ENCODE measurements at places on chromosomes 7 and 10.
A peak's percentile ranks its signal among the peaks of the same experiment; 100 is the strongest.

DNA sequence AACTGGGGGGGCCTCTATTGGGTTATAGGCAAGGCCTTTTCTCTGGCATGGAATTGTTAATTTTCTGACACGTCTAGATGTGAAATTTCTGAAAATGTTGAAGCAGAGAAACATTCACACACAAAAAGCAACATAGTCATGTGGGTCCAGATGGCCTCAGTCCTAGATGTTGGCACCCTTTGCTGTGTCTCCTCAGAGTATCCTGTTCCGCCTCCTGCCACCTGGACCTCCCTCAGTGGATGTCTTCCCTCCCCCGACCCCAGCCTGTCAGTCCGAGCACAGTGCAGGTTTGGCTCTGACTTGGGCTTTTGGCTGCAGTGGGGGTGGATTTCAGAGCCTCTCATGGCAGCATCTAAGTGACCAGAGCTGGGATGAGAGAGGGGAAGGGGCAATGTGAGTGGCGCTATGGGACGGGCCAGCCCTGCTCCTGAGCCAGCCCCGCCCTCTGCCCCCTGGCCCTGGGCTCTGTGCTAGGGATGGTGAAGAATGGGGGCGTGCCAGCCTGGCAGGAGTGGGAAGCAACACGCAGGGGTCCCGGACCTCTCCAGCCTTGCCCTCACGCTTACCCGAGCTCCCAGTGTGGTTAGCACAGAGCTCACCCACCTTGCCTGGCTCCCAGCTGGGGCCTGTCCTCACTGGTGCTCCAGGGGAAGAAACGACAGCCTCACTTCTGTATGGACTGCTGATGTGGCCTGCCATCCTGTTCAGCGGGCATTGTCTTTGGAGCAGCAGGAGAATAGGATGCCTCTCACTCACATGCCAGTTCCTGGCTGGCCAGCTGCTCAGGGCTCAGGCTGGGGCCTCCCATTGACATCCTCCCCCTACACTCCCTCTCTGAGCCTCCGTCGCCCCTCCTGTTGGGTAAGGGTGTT is 6.2 kb downstream of the ATP6V0E2 start:
- DNase-seq = no peak

GRCh38 chr7:95427914-95428516 is 6.8 kb downstream of the PON2 start:
- DNase-seq = peak; percentile 73

DNA sequence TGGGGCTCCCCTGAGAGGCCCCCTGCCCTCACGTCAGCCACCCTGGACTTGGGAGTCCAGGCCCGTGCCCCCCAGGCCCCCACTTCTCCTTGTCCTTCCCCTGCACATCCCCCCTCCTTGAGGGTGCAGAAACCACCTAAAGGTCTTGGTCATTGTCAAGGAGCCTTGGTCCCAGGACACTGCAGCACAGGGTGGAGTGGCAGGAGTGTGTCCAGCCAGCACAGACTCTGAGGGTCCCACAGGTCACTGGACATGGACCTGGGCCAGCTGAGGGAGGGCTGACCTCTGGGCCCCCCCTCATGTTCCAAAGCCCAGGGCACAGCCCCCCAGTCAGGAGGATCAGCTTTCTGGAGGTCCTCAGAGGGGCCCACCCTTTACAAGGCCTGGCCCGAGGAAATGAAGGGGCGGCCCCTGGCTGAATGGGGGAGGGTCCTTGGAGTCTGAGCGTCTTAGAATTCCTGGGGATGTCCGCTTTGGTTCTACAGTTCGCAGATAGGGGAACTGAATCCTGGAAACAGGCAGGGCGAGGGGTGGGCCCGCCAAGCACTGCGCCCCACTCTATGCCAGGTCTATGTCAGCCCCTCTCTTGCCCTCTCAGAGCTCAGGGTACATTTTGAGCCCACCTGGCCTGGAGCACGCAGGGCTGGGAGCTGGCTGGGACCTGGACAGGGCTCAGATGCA is 54.0 kb downstream of the PWWP2B start:
- no peak for DNase-seq

DNA sequence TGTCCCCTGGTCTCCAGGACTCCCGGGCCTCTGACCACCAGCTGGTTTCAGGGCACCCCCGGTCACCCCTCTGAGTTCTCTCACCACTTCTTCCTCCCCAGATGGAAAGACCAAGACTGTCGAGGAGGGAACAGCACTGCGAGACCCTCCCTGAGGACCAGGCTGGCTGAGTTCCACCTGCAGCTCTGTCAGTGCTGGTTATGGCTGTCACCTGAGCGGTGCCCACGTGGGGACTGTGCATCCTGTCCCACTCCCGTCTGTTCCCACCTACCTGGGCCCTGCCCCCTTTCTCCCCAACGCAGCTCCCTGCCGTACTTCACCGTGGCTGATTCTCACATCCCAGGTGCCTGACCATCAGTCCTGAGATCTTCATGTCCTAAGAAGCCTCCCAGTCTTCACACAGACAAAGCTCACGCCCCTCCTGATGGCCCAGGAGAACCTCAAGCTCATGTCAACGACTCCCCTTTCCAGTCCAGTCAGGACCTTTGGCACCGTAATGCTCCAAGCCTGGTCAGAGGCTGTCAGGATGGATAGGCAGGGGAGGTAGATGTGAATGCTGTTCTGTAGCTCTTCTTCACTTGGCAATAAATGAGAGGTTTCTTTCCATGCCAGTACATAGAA is 159.7 kb downstream of the USP6NL start:
- DNase-seq = no peak

DNA sequence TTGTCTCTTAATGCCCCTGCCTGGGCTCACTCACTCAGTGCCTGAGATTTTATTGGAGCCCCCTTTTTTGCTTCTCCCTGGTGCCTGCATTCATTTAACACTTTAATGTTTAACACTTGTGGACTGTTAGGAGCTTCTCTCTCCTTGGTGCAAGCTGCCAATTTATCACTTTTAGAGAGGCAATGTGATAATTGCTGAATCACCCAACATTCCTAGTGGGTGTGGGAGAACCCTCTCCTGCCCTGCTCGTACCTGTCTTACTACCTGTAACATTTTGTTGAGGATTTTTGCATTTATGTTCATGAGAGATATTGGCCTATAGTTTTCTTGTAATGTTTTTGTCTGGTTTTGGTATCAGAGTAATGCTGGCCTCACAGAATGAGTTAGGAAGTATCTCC is 13.2 kb downstream of the STAM start:
- no peak for DNase-seq

- no peak for DNase-seq
These were observed 14.3 kb upstream of the JCAD start for GRCh38 chr10:30073767-30074060.

DNA sequence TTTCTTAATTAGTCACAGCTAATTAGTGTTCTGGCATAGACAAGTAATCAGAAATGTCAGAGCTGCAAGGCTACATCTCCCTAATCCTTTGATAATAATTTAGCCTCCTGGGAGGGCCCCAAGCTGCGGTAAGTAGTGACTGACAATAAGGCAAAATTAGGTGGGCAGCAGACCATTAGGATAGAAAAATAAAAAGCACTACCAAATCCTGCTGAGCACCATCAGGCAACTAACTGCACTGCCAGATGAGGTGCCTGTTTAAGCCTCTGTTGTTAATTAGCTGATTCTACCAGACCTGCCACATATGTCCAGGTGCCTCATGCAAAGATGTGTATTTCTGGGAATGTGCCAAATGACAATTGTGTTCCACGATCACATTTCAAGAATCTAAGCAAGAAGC is 32.5 kb upstream of the FEZF1 start:
- peak; percentile 65 for DNase-seq

- DNase-seq = no peak
These were observed 28.1 kb upstream of the FAM20C start for GRCh38 chr7:163971-164881.

DNA sequence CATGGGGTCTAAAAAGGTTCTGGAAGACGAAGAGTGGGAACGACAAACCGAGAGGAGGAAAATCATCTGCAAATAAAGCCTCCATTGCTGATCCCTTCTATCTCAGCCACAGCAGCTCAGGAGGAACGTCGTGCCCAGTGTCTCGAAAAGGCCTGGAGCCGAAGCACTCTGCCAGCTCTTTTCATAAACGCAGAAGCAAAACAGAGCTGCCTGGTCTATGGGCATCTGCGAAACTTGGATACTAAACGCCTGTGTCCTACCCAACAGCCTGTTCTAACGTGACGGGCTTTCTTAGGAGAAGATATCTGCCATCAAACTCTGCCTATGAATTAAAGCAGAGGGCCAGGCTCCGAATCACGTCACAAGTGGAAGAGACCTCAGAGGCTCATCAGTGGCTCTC is 68.7 kb downstream of the GNA12 start:
- DNase-seq = no peak
